ENCODE measurements at places on chromosomes 3 and 15.

- no peak for DNase-seq
Observed at GRCh38 chr3:33858131-33858530, 59.7 kb downstream of the PDCD6IP start.

GRCh38 chr15:25900431-25900830 is 37.3 kb upstream of the ATP10A start:
- no peak for DNase-seq

GRCh38 chr3:41580274-41580959 is 381.1 kb downstream of the CTNNB1 start:
- DNase-seq = no peak

GRCh38 chr15:99981839-99982658 is 248.8 kb upstream of the LYSMD4 start:
- no peak for DNase-seq

Measured in activated T-helper 1 cell treated with Interleukin-2 at 50 U/mL for 16 hours (primary cell).